IMR-90 (cell line): ENCODE measurements at places on chromosomes 13 and 19. TPM values are rescaled to one million over a fixed set of nuclear protein-coding genes. Genes with fewer than 3 reads are reported as not detected.

UBE2L5 gene
- 0.18 TPM in 1 of 2 replicates, not detected in the other for total RNA-seq

DNA sequence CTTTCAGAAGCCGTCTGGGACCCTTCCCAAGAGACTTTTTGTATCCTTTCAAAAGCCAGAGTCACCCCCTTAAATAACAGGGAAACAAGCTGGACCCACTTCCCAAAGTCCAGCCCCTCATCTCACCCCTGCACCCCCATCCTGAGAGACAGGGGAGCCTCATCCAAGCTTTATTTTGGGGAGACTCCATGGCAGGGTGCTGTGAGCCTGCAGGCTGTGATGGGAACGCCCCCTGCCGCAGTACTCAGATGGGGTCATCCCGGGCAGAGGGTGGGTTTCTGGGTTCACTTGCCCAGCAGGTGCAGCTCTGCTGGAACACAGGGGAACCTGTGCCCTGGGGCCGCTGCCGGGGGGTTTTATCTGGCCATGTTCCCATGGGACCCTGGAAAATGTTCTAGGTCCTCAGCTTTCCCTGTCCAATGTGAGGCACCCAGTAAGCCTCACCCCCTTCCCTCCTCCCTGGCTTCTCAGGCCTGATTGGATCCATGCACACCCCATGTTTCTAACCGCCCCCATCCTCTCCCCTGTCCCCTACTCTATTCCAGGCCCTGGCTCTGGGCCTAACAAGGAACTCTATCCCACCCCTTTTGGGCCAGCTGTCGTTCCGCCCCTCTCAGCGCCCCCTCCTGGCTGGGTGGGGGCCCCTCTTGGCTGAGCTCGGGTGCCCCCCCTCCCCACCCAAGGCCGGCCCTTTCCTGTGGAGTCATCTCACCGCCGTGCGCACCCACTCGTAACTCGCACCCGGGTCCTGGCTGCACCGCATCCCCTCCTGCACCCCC, 1.0 kb downstream of the HIF3A start:
- no peak for DNase-seq

DNA sequence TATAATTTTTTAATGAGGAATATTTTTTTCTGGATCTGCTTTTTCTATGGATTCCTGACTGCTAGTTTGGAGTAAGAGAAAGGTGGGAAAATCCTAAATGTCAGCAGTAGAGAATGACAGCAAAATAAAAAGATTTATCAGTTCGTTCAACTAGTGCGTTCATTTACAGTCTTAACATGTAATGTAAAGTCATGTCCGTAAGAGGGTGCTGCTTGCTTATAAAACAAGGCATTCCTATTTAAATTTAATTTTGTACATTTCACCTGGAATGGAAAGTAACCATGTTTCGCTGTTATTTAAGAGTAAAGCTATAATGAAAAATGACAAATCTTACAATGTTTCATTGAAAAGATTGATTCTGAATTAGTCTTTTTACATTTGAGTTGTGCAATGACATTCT, 76.6 kb downstream of the ZMYM2 start:
- no peak for DNase-seq

DNA sequence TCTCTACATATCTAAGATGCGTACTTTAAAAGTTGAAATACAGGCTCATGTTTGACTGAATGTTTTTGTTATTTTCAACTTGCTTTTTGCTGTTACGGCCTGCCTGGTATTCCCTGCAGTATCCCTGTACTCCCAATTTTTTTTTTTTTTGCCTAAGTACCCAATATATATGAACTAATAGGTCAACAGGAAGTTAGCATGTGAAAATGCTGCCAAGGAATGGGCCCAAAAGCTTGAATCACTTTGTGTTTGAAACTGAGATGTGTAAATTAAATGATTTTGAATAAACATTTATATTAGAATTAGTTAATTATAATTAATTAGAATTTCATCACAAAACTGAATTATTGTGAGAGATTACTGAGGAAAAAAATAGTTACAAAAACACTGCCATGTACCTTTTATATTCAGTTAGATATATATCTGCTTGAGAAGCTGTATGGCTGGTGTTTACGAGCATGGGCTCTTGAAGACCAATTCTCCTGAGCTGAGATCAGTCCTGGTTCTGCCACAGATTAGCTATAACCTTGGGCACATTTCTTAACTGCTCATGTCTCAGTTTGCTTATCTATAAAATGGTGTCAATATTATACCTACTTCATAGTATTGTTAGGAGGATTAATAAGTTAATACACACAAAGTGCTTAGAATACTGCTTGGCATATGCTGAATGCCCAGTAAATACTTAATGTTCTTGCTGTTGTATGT, 16.0 kb downstream of the TDRD3 start:
- DNase-seq, result no peak
